ENCODE measurements at places on chromosomes 6 and 20.

- DNase-seq, result no peak
These were observed 13.2 kb upstream of the SSTR4 start for GRCh38 chr20:23021951-23022350.

GRCh38 chr20:32285621-32286371 lies 8.3 kb downstream of the KIF3B start:
- no peak for DNase-seq

- DNase-seq, result no peak
These were observed 167.0 kb upstream of the EXOC2 start for GRCh38 chr6:859936-860335.

- no peak for DNase-seq
These were observed 548.9 kb downstream of the CBLN4 start for GRCh38 chr20:55456316-55456940.

GRCh38 chr6:130167655-130168054 lies 55.1 kb downstream of the SAMD3 start:
- no peak for DNase-seq

DNA sequence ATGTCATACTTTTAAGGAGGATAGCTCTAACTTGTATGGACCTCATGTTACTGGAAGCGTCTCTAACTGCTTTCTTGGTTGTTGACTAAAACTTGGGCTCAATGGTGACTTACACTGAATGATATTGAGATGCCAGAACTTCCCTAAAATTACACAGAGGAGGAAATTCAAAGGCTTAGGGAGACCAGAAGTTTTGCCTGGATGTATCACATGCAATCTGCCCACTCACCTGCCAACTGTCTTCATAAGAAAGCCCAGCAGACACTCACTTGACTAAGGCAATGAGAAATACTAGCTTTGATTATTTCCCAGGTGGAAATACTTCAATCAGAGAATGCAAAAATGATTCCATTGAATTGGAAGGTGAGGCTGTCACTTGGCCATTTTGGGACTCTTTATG lies 51.2 kb upstream of the PDYN start:
- DNase-seq, result no peak

GRCh38 chr20:62525014-62525413 lies 49.2 kb upstream of the GATA5 start:
- no peak for DNase-seq

- DNase-seq, result no peak
These were observed 144.2 kb downstream of the TBC1D32 start for GRCh38 chr6:121190122-121190521.

- peak; percentile 9 for DNase-seq
These were observed 172.2 kb downstream of the AIG1 start for GRCh38 chr6:143232849-143233248.

- DNase-seq, result no peak
These were observed 410.2 kb downstream of the MMUT start for GRCh38 chr6:49052901-49053300.

DNA sequence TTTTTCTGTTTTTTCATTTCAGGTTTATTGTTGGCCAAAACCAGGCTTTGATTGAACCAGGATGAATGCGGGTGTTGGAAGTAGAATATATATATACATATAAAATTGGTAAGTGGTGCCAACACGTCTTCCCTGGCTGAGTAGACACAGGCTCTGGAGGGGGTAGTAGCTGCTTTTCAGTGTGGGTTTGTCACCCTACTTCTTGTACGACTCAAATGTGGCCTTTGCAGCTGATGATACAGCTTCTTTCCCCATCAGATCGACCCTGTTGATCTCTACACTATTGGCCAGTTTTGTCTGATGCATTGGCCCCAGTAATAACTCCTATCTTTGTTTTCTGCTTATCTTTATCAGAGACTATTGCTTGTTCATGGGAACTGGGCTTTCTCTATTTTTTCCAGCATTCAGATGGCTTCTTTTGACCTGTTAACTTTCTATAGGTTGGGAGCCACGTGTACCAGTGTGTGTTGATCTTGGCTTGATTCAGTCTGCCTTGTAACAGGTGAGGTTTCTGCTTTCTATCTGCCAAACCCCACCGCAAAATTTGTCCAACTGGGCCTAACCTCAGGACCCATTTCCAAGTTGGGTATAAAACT lies 2.7 kb upstream of the ZNFX1 start:
- DNase-seq, result no peak

DNA sequence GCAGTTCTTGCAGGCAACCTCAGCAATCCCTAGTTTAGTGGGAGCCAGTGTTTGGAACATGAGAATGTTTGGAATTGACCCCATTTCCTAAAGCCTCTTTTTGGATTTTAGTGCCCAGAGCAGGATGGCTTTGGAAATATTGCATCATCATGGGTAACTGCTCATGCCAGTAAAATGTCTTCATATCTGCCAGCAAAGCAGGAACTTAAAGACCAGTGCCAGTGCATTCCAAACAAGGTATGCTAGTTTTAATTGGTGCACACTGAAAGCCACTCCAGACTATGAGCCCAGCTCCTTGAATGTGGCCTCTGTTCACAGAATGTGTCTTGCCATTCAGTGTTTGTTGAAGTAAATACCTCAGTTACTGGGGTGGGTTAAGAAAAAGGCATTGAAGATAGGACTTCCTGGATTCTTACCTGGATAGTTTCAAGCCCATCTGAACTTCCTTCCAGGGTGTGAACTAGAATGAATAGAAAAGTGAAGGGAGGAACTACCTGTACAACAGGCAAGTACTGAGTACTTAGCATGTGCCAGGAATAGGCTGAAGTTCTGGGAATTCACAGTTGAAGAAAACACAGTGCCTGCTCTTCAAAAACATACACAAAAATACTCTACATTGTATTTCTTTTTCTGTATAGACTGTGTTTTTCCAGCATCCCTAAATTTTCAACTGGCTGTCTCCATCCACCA lies 70.5 kb downstream of the COL19A1 start:
- DNase-seq, result peak; percentile 73

- no peak for DNase-seq
These were observed 204.5 kb downstream of the ISM1 start for GRCh38 chr20:13425381-13426135.

- DNase-seq, result no peak
These were observed 152.1 kb downstream of the PLCB4 start for GRCh38 chr20:9220874-9221547.

GRCh38 chr6:132465530-132466485 lies 47.1 kb downstream of the STX7 start:
- DNase-seq, result no peak

DNA sequence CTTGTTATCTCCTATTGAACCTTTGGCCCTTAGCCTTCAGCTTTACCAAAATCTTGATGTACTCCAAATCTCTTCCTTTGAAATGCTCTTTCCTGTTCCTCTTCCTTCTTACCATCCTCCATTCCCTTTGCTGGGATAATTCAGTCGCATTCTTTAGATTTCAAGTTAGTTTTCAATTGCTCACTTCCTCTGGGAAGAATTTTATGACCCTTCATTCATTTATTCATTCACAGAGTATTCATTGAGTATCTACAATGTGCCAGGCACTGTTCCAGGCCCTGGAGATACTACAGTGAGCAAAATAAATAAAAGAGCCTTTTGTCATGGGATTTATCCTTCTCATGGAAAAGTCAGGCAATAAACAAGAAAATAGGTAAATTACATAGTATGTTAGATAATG lies 548.2 kb upstream of the FLRT3 start:
- no peak for DNase-seq

DNA sequence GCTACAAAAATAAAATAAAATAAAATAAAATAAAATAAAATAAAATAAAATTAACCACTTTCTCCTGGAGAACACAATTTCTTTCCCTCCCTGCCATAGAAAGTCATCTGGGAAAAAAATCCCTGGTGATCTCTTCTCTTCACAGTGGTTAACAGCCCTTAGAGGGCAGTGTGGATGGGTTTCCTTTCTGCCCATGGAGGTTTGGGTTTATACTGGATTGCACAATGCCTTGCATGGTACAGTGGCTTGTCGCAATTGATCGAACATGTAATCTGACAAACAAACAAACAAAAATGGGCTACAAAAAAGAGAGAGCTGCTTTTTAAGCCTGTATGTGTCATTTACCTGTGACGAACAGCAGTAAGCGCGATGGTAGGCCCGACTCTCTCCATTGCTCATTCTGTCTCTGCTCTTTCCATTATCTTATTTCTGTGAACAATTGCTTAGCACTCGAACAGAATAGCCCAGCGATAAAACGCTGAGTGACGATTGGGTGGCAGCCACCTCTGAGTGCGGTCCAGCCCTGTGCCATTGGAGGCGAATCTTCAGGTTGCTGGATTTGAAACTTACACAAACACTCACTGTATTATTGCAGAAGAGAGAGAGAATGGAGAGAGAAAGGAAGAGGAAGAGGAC lies 166.1 kb downstream of the CD83 start:
- DNase-seq, result peak; percentile 45

DNA sequence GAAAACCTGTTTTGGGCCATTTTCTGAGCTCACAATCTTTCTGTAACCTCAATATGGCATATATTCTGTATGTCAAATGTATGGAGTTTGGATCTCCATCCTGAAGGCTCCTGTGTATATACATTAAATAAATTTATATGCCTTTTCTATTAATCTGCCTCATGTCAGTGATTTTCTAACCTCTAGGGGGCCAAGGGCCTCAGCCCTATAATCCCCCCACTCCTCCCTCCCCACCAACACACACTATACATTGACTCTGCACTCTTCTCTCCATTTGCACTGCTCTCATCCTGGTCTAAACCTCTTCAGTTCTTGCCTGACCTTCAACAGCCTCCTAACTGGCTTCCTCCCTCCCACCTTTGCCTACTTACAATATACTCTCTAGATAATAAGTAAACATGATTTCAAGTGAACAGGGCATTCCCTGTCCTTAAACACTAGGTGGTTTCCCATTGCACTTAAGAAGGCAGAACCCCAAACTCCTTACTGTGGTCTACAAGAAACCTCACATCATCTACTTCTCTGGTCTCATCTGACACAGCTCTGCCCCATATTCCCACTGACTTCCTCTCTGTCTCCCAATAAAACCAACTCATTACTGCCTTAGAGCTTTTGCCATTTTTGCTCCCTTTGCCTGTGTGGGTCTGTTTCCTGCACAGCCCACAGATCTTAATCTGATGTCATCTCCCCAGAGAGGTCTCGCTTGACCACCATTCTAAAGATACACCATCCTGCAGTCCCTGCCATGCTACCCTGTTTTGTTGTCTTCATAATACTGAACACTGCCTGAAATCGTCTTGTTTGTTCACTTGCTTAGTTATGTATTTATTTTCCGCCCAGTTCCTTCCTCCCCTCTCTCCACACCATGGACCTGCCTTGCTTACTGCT lies 213.7 kb downstream of the SYNE1 start:
- DNase-seq, result no peak

GRCh38 chr20:45257711-45258110 lies 3.3 kb upstream of the SLPI start:
- DNase-seq, result no peak

DNA sequence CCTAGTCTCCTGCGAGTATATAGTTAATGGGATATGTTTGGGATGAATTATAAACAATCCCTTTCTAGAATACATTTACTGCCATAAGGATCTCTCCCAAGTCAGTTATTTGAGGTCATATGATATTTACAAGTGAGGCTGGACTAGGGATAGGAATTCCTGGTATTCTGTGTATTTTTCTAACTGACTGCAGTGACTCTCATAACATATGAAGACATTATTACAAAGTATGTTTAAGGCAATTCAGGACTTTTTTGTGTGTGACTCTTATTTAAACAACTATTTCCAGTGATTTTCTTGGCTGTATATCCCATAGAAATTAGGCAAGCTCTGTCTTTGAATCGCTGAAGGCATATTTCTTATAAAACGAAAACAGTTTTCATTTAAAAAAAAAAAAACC lies 18.4 kb upstream of the TNFAIP3 start:
- DNase-seq, result no peak

- peak; percentile 96 for DNase-seq
These were observed 127.2 kb upstream of the SUPT3H start for GRCh38 chr6:45504947-45505346.

- peak; percentile 42 for DNase-seq
These were observed 3.9 kb upstream of the SIGLEC1 start for GRCh38 chr20:3716195-3716834.

DNA sequence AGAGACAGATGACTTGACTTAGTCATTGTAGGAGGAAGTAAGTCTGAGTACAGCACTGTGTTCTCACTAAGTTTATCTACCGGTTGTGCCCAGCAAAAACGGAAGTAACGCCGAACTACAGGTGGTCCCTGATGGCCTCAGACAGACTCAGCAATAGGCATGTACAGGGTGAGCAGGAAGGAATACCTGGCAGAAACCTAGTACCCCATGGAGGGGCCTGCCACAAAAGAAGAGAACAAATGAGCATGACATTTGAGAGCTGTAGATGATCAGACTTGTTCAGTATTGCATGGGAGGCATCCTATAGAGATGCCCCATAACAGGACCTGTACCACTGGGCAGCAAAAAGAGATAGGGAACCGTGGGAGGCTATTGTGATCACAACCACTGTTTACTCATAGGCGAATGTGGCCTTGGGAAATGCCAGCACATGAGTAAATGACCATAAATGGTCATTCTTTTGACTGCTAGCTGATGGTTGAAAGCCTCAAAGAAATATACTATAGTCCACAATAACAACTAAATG lies 106.4 kb upstream of the TAB2 start:
- no peak for DNase-seq

- DNase-seq, result no peak
These were observed 22.7 kb upstream of the TGM6 start for GRCh38 chr20:2358006-2358405.

DNA sequence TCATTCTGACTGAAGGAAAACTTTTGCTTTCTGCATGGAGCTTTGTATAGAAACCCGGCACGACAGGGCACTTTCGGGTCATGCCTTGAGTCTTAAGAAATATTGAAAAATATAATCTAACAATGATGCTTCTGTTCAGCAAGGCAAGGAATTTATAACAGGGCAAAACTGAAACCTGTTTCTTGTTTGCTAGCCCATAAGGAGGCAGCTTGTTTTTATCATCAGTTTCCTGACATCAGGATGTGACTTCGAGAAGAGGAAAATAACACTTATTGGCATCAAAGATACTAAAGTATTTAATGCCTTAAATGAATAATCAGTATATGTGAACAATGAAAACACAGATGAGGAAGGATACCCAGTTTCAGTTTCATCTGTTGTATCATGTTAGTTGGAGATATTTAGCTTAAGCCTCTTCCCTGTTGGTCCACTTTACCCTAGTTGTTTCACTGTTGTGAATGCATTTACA lies 146.5 kb downstream of the CDKAL1 start:
- no peak for DNase-seq

DNA sequence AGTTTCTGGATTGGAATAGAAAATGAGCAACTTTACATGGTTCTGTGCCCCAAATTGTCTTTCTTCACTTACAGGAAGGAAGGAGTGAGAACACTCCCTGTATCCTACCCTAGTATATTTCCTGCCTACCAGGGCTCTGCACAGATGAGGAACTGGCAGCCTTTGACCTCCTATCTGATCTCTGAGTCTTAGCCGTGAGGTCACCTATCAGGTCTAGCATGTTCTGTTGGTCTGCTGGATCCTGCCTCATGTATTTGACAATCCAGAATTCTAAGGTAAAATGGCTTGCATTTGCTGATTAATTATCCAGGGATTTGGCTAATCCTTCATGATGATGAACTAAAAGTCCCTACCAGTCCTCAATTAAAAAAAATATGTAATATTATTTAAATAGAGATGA lies 35.0 kb upstream of the TRAM2 start:
- no peak for DNase-seq

- no peak for DNase-seq
These were observed 54.1 kb upstream of the PTPRT start for GRCh38 chr20:43243672-43244269.

GRCh38 chr6:104409913-104410312 lies 449.8 kb downstream of the HACE1 start:
- DNase-seq, result no peak

Measured in H4 (cell line).